ENCODE measurements at places on chromosomes 13 and 19.

- DNase-seq, result no peak
Measured at GRCh38 chr19:11506101-11506555, 489 bp upstream of the ZNF653 start.

GRCh38 chr13:88000239-88000638, 329.1 kb downstream of the SLITRK5 start:
- DNase-seq, result peak; percentile 26

DNA sequence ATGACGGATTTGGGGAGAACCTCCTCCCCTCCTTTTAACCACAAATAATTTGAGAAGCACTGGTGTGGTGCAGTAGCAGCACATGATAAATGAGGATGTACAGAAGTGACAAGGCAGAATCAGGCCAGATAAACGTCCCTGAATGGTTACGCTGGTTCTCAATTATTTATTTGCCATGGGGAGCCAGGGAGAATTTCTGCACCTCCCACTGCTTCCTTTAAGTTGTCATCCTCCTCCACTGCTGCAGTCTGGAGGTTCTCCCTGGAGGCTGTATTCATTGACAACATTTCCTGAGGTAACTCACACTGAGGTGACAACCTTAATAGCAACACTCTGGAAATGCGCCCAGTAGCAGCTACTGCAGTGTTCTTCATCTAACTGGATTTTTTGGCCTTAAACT, 308.9 kb upstream of the SLITRK1 start:
- DNase-seq, result no peak

DNA sequence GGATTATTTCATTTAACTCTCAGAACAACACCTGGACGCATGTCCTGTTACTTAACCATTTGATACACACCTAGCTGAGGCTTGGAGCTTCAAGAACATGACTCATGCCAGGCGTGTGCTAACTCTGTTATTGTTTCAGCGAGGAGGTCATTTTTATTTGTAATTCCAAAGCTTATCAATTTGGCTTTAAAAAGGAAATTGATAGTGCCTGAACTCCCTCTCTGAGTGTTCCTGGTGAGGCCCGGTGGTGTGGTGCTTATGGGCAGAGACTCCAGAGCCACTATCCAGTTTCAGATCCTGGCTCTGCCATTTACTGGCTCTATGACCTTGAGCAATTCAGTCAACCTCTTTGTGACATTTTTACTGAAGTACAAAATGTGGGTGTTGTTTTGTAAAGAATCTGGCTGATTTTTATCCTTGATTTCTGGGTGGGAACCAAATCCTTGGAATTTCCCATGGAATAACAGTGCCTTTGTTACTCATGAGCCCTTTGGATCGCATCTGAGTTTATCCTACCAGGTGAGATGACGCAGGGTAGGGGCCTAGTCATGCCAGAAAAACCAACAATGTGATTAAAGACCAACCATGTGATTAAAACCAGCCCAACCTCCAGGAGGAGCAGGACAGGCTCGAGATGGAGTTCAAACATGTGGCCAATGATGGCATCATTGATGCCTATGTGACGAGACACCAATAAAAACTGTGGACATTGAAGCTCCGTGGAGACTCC, 198.8 kb downstream of the MYO16 start:
- DNase-seq, result no peak

GRCh38 chr13:26538363-26539317, 18.8 kb upstream of the WASF3 start:
- no peak for DNase-seq

- DNase-seq, result no peak
Measured at GRCh38 chr13:42649831-42650230, 75.9 kb downstream of the TNFSF11 start.

DNA sequence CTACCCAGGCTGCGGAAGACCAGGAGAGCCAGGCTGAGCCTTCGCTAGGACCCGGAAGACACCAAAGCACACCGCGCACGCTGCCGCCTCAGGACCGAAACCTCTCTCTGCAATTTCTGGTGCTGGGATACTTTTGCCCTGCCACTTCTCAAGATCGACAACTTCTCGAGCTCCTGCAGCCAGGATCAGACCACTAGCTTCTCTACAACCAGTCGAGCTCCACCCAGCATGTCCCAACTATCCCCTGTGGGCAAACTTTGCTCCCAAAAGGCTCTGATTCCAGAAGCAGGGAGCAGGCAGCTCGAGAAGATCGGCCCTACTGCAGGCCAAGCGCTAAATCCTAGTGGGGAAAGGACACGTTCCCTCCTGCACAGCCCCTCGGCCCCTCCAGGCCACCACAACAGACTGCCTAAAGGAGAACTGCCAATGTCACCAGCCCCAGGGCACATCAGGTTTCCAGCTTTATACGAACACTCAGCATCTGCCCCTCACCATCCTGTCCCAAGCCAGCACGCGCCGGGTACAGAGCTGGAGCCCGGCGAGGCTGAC, 979 bp downstream of the AKAP8 start:
- peak; percentile 73 for DNase-seq

DNA sequence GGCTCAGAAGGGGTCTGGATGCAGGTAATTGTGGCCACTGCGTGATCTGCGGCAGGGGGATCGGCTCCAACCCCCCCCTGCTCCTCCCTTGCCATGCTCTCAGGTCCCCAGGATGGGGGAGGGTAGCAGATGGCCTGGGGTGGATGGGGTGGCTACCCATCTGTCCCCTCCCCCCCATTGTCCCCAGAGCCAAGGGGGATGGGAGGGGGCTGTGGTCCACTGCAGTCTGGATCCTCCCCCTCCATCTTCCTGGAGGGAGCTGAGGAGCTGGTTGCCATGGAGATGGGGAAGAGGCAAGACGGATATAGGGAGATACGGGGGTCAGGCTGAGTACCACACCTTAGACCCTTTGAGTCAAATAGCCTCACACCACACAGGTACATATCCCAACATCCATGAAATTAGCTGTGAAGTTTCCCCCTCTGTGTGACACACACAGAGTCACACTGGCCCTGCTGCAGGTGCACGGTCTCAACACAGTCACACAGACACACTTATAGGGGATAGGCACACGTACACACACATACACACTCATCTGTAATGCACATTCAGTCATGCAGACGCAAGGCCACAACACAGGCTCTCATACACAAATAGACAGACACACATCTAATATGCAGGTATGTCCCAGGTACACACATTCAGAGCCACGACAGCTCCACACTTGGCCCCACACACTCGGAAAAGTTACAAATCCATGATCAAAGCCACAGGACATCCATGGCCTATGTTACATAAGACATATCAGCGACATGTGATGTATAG, 1.8 kb upstream of the NOVA2 start:
- no peak for DNase-seq

GRCh38 chr13:110517505-110518225, 43.9 kb downstream of the RAB20 start:
- no peak for DNase-seq

DNA sequence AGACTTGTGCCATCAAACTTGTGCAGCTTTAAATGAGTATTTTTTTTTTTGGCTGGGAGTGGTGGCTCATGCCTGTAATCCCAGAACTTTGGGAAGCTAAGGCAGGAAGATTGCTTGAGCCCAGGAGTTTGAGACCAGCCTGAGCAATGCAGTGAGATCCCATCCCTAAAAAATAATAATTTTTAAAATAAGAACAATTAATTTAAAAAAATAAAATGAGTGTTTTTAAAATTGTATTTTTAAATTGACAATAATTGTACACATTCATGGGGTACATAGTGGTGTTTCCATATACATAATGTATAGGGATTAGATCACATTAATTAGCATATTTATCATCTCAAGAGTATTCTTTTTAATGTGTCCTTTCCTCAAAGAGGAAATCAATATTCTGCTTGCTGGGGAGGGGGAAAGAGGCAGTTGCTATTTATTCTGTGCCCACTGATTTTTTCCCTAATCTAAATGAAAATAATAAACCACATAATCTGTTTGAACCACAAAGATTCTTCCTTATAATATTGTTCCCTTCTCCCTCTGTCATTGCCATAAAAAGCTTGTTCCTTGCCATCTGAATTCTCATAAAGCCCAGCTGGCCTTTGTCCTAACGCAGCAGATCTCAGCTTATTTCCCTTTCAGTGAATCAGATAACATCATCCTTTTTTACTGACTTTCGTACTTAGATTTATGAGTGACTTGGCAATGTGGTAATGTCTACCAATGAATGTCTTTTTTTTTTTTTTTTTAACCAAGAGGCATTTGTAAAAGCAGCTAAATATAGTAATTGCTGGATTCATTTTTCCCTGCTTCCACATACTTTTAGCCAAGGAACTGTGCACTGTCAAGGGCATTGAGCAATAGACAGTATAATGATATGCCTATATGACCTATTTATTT, 81.8 kb upstream of the RUBCNL start:
- no peak for DNase-seq

DNA sequence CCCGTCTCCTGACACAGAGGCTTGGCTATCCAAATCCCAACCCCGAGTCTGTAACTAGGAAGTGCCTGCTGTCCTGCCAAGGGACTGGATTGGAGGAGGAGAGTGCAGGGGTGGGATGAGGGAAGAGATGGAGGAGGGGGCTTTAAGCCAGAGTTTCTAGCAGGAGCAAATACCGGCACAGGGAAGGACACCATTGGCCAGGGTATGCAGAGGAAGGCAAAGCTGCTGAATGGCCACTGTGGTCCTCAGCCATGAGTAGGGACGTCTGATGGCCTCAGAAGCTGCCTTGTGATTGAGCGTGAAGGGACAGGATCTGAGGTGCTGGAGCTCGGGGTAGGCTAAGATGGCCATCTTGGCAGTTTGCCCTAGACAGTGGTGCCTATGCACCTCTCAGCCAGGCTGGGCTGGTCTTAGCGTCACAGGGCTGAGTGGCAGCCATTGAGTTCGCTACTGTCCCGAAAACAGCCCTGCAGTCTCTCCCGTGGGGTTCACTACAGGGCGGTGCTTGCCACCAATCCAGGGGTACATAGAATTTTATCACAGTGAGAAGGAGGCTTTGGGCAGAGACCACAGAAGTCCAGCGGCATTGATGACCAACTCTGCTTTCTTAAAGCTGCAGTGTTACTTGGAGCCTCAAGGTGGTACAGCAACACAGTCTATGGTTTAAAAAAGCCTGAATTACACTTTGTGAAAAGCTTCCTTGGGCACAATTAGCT, 61.8 kb downstream of the AKAP11 start:
- DNase-seq, result peak; percentile 37

GRCh38 chr13:101830035-101830434, 377.6 kb downstream of the ITGBL1 start:
- no peak for DNase-seq

- no peak for DNase-seq
Measured at GRCh38 chr19:38475176-38475575, 41.7 kb downstream of the RYR1 start.

DNA sequence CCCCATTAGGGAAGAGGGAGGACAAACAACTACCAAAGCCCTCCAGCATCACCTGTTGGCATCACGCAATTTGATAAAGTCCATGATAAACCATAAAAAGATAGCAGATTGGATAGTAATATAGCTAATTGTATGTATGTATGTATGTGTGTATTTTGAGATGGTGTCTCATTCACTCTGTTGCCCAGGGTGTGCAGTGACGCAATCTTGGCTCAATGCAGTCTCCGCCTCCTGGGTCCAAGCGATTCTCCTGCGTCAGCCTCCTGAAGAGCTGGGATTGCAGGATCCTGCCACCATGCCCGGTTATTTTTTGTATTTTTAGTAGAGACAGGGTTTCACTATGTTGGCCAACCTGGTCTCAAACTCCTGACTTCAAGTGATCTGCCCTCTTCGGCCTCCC, 74.6 kb upstream of the RNF113B start:
- DNase-seq, result no peak

GRCh38 chr13:107375701-107376340, 807.9 kb upstream of the ARGLU1 start:
- peak; percentile 9 for DNase-seq

DNA sequence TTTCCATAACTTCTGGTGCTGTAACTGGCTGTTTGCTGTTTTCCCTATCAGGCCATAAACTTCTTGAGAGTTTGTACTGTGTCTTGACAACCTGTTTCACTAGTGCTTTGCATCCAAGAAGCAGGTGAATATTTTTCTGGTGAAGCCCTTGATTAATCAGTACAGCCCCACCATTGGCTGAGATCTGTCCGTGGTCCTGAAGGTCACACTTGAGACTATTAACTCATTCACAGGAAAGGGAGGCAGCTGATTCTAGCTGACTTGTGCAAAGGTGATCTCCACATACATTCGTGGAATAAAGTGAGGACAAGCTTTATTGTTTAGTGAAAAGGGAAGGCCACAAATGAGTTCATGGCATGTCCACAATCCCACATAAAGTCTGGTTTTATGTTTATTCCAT, 61.4 kb upstream of the ZNF835 start:
- DNase-seq, result peak; percentile 10

- peak; percentile 60 for DNase-seq
Measured at GRCh38 chr13:50677687-50678463, 165.6 kb downstream of the DLEU7 start.

DNA sequence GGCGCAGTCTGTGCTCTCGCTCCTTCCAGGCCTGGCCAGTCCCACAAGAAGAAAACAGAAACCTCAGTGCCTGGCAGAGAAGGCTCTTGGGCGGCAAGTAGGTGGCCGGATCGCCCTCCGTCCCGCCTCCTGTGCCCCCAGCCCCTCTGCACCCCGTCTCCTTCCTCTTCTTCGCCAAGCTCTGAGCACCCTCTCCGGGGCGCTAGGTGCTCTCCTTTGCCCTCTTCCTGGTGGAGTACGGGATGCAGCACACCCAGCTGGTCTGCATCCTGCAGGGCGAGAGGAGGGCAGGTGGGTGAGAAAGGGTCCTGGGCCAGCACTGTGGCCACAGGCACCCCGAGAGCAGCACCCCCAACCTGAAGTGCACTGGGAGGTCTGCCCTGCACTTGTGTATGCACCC, 17.3 kb downstream of the C13orf46 start:
- no peak for DNase-seq

GRCh38 chr13:91659256-91660075, 261.0 kb downstream of the GPC5 start:
- peak; percentile 17 for DNase-seq

- DNase-seq, result peak; percentile 45
Measured at GRCh38 chr13:36362251-36362650, 16.1 kb upstream of the SPART start.

DNA sequence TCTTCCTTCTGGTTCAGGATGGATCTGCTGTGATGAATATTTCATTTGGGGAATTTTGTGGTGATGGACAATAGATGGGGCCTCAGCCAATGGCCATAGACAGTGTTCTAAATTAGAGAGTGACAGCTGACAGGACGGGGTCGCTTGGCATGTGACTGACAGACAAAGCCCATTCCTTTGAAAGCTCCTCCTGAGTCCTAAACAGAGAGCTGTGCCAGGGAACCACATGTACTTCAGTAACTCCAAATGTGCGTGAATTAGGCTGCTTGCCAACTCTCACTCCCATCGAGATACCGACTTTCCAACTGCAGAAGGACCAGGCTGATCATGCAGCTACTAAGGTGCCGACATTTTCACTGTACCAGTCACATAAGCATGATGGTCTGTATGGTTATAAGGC, 187.7 kb downstream of the SHISA2 start:
- DNase-seq, result no peak
